Ammon's horn (tissue), 1 donor: ENCODE measurements at places on chromosomes 7 and 10.

GRCh38 chr7:108164946-108165345 is 34.8 kb upstream of the LAMB4 start:
- no peak for DNase-seq

- DNase-seq = no peak
These were observed 45.3 kb upstream of the ANKRD1 start for GRCh38 chr10:90966146-90966545.

DNA sequence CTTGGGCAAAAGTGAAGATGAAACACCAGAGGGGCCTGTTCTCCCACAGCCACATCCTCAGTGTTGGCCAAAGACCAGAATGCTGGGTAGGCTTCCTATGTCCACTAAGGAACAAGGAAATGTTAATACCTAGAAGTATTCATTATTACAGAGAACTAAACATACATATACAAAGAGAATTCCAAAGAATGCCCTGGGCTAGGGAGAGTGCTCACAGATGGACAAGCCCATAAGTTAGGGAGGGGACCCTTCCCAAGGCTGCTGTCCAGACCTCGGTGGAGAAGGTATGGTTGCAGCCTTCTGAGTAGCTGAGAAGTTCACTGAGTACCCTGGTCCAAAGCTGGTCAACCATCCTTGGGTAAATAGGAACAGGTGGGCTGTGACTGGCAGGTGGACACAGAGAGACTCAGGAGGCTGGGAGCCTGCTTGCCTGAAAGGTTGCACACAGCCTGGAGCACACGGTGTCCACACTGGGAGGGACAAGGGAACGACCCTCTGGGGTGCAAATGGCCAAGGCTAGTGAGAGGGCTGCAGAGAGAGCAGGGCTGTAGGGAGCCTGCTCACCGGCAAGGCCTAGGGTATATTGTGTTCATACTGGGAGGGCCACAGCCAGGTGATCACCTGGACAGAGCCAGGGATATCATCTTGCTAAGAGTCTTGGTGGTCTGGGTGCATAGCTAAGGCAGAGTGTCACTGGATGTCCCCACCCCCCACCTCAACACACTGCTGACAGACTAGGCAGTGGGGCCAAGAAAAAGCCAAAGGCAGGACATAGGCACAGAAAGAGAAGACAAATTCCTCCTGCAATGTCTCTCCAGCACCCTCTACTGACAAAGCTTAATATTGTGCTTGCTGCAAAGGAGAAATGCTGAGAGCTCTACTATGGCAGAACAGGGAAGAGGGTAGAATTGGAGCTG is 40.3 kb downstream of the CPVL start:
- DNase-seq = peak; percentile 89

DNA sequence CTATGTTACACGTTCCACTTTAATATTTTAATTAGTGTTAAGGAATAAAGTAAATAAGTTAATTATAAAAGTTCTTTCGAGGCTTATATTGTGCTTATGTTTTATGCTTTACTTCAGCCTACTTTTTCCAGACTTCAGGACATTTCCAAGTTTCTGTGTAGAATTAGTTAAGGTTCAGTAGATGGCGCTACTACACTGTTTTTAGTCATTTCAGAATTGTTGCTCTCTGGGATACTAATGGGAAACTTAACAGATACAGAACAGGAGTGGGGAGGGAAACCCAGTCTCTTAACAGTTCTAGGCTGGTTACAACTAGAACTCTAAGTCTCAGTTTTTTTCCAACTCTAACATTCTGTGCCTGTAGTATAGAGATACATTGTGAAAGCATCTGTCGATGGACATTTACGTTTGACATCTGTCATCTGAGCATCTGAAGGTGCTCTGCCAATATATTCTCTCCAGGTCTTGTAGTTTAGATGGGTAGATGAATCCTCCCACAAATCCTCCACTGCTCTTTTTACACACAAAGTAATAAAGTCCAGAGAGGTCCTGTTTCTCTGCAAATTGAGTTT is 56.8 kb upstream of the FAM171A1 start:
- DNase-seq = peak; percentile 76

GRCh38 chr7:66682350-66683093 is 53.8 kb downstream of the KCTD7 start:
- DNase-seq = no peak

DNA sequence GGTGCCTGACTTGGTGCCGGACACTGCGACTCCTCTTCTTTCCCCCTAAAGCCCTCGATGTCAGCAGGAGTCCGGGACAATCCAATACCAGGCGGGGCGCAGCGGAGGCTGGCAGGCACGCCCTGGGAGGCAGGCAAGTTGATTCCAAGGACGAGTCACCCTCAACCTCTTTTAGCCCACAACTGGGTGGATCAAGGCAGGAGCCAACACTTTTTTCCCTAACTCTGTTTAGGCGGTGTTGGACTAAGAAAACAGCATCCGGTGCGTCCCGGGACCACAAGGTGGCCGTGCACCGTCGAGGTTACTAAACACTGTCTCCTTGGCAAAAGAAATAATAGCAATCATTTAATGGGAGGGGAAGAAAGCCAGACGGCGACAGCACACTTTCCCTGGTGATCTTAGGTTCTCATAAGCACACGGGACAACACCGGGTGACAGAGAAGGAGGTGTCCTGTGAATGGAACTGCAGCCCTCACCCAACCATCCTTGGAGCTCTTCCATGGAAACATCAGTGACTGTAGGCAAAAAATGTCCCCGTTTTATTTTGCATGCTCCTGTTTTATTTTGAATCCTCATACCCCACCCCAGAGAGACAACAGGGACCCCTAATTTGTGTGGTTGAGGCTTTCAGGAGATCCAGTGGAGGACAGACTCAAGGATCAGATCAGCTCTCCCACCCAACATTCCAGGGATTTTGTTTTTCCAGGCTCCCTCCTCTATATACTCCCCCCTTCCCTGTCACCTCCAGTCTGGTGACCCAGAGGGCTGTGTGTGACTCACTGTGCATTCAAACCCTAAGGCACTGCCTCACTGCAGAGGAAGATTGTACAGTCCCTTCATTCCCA is 1.3 kb upstream of the CALCR start:
- no peak for DNase-seq

GRCh38 chr7:8205537-8205936 is 56.4 kb downstream of the ICA1 start:
- DNase-seq = no peak

- DNase-seq = no peak
These were observed 314.8 kb downstream of the DNAJB6 start for GRCh38 chr7:157651366-157652160.

GRCh38 chr7:80124526-80125264 is 9.9 kb upstream of the GNAI1 start:
- no peak for DNase-seq
